ENCODE measurements at places on chromosomes 5 and 9.

- DNase-seq = no peak
Observed at GRCh38 chr5:66994790-66995189, 201.8 kb downstream of the CD180 start.

- DNase-seq = peak; percentile 83
Observed at GRCh38 chr9:94668928-94669729, 29.8 kb upstream of the FBP1 start.

- peak; percentile 33 for DNase-seq
Observed at GRCh38 chr9:37486616-37487548, 1.1 kb downstream of the POLR1E start.

DNA sequence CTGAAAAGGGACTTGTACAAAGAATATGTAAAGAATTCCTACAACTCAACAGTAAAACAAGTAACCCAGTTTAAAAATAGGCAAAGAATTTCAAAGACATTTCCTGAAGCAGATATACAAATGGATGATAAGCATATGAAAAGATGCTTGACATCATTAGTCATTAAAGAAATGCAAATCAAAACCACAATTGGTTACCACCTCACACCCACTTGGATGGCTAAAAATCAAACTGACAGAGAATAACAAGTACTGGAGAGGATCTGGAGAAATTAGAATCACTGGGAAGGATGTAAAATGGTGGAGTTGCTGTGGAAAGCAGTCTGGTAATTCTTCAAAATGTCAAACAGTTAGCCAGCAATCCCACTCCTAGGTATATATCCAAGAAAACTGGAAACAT is 12.5 kb upstream of the FOXE1 start:
- no peak for DNase-seq

DNA sequence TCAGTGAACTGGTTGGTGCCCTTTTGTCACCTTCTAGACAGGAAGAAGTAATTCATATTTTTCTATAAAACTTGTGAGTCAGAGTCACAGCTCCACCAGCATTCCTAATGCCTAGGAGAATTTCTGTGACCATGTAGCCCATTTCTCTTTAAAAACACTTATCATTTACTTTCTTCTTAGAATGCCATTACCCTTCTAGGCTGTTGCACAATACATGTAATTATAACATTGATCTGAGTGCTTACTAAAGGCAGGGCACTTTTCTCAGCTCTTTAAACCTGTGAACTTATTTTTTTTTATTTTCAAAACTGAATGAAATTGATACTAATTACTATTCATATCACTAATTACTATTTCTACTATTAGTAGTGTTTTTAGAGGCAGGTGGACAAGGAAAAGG is 373.7 kb downstream of the TLE4 start:
- DNase-seq = no peak

DNA sequence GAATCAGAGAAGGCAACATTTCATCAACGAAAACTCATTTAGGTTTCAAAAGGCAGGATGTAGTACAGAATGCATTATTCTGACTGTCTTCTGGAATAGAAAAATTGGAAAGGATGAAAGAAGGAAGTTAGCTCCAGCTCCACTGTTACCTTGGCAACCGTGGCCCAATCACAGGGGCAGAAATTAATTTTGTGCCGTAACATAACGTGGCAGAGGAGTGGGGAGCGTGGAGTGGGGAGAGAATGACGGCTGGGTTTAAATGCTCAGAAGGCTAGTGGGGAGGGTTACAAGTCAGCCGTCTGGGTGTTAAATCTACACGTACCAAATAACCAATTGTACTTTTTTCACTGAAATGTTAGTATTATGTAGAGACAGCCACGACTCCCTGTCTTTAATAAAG is 32.3 kb upstream of the EQTN start:
- no peak for DNase-seq

GRCh38 chr9:2576631-2577030 is 45.0 kb upstream of the VLDLR start:
- no peak for DNase-seq

GRCh38 chr5:144448457-144448856 is 277.8 kb downstream of the KCTD16 start:
- no peak for DNase-seq

DNA sequence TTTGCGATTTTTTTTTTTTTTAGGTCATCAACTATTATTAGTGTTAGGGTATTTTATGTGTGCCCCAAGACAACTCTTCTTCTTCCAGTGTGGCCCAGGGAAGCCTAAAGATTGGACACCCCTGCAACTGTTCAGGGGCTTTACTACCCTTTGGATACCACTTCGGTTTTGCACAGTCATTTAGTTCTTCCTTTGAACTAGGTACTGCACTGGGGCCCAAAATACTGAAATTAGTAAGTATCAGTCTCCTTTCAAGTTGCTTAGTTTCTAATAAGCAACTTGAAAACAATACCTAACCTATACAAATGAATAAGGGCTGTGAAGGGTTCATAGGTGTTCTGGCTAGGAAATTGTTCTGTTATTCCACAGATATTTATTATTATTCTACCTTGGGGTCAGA is 45.3 kb downstream of the CWC27 start:
- no peak for DNase-seq

GRCh38 chr5:118616281-118616680 is 372.1 kb downstream of the DTWD2 start:
- no peak for DNase-seq

DNA sequence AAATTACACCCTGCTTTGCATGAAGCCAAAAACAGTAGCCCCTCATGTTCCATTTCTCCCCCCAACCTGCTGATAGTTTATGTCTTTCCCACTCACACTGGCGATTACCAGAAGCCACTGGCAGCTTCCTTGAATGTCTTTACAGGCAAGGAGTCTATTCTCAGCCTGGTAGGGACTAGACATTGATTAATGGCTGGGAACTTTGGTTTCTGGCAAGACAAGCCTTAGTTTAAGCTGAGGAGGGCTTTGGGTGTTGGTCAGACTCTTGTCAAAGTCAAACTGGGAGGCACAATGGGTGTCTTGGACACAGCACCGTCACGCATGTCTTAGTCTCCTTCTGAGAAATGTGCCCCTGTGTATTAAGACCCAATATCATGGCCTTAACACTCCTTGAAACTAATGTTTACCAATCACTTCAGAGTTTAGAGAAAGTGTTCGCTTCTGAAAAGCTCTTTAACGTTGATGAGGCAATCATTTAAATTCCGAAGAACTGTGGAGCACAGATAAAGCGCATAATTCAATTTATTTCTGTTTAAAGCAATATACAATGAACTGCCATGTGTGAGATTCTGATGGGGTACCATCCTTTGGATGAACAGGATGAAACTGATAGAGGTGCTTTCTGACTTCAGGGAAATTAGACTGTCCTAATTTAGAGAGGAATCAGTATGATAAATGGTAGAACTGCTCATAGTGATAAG is 53.9 kb upstream of the CPEB4 start:
- DNase-seq = no peak

GRCh38 chr9:130990306-130990977 is 18.5 kb upstream of the LAMC3 start:
- no peak for DNase-seq

DNA sequence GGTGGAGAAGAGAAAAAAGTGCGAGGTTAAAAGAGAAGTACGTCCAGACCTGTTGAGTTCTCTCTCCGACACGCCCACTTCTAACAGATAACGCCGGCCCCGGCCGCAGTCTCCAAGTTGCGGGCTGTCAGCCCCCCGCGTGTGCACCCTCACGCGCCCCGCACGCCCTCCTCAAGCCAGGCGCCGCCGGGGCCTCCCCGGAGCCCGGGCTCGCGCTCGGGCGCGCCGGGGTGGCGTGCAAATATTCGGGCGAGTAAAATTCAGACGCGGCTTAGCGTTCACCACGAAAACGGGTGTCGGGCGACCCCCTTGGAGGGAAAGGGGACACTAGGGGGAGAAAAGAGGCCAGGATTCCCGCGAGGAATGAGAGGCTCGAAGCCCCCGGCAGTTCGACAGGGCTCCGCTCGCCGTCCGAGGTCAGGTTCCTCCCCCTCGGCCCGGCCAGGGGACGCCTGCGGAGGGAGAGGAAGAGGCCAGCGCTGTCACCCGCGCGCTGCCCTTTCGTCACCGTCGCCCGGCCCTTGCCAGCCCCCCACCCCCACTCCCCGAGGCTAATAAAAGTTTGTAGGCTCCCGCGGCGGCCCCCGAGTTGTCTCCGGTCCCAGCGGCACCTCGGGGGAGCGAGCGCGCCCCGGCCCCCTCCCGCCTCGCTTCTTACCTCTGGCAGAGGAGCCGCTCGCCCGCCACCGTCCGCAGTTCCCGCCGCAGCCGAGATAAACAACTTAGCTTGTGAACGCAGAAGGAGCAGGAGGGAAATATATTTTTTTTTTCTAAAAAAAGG is 743 bp downstream of the NR3C1 start:
- DNase-seq = peak; percentile 81

GRCh38 chr5:168944004-168944403 is 356.9 kb downstream of the SLIT3 start:
- DNase-seq = peak; percentile 60

DNA sequence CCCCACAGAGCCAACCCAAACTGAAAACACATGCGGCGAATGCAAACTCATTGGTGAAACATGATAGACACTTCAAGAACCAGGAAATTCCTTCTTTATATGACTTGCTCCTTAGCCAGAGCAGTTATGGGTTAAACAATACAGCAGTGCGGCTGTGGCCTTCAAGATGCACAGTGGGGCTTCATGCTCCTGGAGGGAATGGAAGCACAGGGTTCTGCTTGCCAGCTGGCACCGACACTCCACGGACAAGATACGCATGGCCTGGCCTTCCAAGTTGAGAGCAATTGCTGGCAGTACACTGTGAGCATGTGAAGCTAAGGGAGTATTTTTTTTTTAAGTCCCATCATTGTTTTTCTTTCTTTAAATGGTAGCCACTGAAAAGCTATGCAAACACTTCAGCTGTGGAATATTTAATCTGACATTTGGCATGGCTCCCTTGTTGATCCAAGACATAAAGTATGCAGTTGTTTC is 451.6 kb upstream of the CD180 start:
- DNase-seq = no peak

GRCh38 chr9:81522716-81523551 is 166.4 kb downstream of the TLE1 start:
- DNase-seq = peak; percentile 71

GRCh38 chr5:156051972-156052371 is 275.0 kb upstream of the SGCD start:
- no peak for DNase-seq

- DNase-seq = no peak
Observed at GRCh38 chr5:110681109-110681508, 45.4 kb downstream of the TMEM232 start.

GRCh38 chr5:52893105-52893504 is 96.0 kb upstream of the ITGA2 start:
- no peak for DNase-seq

DNA sequence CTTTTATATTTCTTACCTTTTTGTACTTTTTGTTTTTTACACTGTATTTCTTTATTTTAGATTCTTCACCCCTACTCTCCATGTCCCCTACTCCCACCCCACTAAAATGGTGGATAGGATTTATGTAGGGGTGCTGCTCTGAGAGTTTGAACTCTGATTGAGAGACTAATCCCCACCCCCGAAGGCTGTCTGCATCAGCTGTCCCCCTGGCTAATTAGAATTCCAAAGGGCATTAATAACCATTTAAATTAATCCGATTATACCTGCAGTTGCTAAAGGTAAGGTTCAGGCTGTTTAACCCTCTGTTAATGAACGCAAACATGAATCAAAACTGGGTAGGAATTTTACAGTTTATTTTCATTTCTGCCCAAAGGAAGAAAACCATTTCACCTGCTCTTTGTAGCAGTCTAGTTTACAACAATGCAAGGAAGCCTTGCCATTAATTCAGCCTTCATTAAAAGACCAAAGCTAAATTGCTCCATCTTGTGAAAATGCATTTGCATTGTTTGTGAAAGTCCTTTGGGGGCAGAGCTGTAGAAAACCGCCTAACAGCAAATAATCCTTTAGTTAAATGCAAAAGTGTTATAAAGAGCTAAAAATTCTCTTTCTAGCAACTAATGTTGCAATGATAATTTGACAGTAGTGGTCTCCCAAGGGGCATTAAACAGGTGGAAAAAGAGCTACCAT is 71.2 kb downstream of the ZCCHC7 start:
- DNase-seq = no peak

DNA sequence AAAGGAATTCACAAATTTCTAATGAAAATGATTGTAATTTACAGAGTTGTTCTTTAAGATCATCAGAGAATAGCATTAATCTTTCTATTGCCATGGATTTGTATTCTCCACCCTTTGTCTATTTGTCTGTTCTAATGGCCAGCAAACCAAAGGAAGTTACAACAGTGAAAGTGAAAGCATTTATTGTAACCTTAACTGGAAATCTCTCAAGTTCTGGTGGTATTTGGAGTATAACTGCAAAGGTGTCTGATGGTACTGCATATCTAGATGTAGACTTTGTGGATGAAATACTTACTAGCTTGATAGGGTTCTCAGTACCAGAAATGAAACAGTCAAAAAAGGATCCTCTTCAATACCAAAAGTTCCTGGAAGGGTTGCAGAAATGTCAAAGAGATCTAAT is 21.7 kb downstream of the RMI1 start:
- DNase-seq = no peak

- no peak for DNase-seq
Observed at GRCh38 chr9:13137426-13137825, 142.1 kb downstream of the MPDZ start.

DNA sequence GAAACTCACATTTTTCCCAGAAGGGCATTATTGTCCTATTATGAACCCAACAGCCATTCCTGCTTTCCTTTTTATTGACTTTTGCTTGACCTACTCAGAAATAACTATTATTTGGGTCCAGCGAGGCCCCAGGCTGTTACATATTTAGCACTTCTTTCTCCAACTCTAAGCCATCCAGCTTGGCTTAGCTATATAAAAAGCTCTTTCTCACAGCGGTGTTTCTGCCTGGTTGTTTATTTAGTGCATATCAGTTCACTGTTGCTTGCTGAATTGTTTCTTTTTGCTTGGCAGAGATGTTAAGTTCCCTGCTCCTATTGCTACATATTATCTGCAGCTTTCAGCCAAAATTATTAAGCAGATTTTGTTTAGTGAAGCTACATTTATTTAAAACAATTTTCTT is 1156.8 kb upstream of the SEMA6A start:
- no peak for DNase-seq

- DNase-seq = no peak
Observed at GRCh38 chr9:68983522-68984424, 30.1 kb downstream of the PRKACG start.

- no peak for DNase-seq
Observed at GRCh38 chr5:149796836-149797235, 66.7 kb downstream of the PPARGC1B start.

DNA sequence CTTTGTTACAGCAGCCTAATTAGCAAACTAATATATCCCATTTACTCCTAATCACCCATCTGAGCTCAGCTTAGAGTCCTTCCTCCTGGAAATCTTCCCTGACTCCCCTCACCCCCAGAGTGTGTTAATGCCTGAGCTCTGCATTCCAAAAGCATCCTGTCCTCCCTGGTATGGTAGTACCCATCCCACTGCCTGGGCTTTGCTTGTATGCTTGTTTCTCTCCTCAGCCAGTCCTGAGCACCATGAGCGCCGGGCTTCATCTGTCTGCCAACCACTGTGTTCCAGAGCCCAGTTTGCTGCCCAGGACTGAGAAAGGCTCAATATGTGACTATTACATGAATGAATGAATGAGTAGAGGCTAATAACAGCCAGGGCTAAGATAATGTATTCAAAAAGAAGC is 272.4 kb downstream of the CDK5RAP2 start:
- DNase-seq = no peak

GRCh38 chr9:117672369-117672768 is 31.8 kb upstream of the TLR4 start:
- no peak for DNase-seq

- no peak for DNase-seq
Observed at GRCh38 chr9:7936996-7937395, 137.4 kb upstream of the DMAC1 start.
